ENCODE measurements at places on chromosomes 16 and 17. TPM values are rescaled to one million over a fixed set of nuclear protein-coding genes. Genes with fewer than 3 reads are reported as not detected.

MYO15A gene
- polyA plus RNA-seq: 0.68 TPM

PRDM7 gene
- not detected for polyA plus RNA-seq

SRCAP gene
- polyA plus RNA-seq: 4.9 TPM

MFAP4 gene
- 33.7 TPM for polyA plus RNA-seq

CCL8 gene
- polyA plus RNA-seq: 0.08 TPM

RNF135 gene
- 14.9 TPM for polyA plus RNA-seq

SYT17 gene
- 6.2 TPM for polyA plus RNA-seq

IRF8 gene
- 0.53 TPM for polyA plus RNA-seq

ZSCAN10 gene
- polyA plus RNA-seq: not detected

CES3 gene
- polyA plus RNA-seq: 4.8 TPM

CHRNE gene
- polyA plus RNA-seq: 0.16 TPM
